ENCODE measurements at places on chromosomes 2 and 18.

GRCh38 chr2:14676371-14676770, 43.9 kb downstream of the LRATD1 start:
- DNase-seq: no peak

DNA sequence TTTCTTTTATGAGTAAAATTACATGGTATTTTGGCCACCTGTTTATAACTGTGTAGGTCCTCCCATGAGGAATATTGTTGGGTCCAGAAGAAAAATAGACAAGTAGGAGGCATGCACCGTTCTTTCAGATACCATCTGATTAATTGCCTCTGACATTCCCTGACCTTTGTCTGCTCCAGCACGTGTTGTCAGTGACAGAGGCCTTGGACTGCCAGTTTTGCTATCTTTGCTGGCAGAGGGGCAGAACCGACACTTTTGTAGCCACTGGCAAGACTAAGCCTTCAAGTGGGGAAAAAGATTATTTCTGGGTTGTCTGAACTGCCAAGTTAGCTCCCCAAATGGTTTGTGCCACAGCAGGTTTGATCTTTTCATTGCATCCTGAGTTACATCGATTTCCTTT, 276.9 kb downstream of the CAMKMT start:
- DNase-seq: peak; percentile 68

- no peak for DNase-seq
Measured at GRCh38 chr2:157971702-157972101, 95.6 kb upstream of the ACVR1 start.

DNA sequence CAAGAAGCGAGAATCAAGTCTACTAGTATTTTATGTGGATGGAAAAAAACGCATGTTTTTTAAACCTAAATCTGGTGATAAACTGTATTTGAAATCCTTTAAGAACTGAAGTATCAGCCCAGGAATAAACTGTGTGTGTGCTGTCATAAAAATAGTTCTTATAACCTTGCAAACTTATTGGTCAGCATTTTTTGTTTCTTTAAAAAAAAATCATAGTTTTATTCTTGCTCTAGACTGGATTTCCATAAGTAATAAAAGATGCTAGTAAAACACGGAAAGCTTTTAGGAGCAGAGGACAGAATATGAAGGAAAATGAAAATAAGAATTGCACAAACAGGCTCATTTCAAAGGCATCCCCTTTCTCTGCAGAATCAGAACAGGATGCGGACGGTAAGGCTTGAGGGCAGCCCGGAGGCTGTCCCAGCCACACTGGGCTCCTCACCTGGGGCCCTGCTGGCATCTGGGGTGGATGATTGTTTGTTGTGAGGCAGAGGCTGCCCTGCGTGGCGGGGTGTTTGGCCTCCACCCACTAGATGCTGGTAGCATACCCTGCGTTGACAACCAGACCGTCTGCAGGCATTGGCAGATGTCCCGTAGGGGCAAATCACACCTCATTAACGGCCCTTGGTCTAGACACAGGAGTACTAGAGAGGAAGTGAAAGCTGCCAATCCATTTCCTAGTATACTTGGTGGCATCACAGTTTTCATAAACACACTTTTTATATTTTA, 52.5 kb downstream of the MBP start:
- DNase-seq: no peak

GRCh38 chr2:120707816-120708215, 27.9 kb upstream of the GLI2 start:
- no peak for DNase-seq

- DNase-seq: no peak
Measured at GRCh38 chr2:23545396-23545795, 160.4 kb downstream of the KLHL29 start.

GRCh38 chr2:158321264-158321663, 135.3 kb downstream of the CCDC148 start:
- no peak for DNase-seq

GRCh38 chr2:33448220-33448899, 28.1 kb upstream of the RASGRP3 start:
- DNase-seq: no peak

- DNase-seq: no peak
Measured at GRCh38 chr2:24228470-24228869, 53.6 kb downstream of the FAM228A start.

- DNase-seq: no peak
Measured at GRCh38 chr2:43402452-43402937, 176.1 kb upstream of the ZFP36L2 start.

- no peak for DNase-seq
Measured at GRCh38 chr2:222136106-222136630, 162.6 kb downstream of the PAX3 start.

DNA sequence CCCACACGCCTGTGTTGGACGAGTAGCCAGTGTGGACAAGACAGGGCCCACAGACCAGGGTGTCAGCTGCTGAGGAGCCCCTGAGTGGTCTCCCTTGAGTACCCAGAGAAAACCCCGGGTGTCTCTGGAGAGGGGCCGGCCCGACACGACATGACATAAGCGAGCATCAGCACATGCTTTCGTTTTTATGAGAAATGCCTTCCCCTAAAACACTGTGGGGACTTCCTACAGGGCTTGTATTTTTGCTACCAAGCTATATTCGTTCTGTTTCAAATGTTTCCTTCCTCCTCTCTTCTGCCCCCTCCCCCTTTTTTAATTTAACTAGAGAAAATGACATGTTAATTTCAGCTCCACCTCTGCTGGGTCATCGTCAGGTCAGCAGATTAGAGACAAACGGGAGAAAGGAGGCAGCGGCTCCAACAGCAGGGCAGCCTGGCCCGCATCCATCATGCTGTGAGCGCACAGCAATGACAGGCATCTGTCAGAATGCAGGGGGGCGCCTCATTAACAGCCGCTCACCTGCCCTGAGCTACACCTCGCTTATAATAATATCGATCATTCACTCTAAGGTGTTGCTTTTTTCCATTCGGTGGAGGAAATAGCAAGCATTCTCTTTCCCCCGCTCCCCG, 286.2 kb downstream of the ZNF516 start:
- DNase-seq: no peak

GRCh38 chr2:71552861-71553301, 99.5 kb downstream of the DYSF start:
- DNase-seq: no peak

DNA sequence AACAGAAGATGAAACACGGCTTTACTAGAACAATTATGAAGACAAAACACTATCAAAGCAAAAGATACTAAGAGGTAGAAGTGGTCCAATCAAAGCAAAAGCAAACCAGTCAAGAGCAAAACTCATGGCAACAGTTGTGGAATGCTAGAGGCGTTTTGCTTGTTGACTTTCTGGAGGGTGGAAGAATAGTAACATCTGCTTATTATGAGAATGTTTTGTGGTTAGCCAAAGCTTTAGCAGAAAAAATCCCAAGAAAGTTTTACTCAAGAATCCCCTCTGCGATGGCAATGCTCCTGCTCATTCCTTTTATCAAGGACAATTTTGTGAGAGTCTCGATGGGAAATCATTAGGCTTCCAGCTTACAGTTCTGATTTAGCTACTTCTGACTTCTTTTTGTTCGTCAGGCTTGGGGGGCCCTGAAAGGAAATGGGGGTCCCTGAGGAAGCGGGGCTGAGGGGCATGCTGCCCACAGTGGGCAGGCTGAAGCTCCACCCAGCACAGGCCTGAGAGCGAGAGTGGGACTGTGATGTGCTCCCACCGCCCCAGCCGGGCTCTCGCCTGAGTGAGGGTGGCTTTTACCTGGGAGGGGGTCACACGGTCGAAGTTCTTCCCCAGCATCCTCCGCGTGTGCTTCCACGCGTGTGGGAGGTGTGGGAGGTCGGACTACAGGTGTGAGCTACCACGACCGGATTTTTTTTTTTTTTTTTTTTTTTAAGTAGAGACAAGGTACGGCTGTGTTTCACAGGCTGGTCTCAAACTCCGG, 49.0 kb upstream of the MC4R start:
- no peak for DNase-seq

- no peak for DNase-seq
Measured at GRCh38 chr2:61967262-61967661, 61.8 kb downstream of the COMMD1 start.
